ENCODE measurements at places on chromosomes 2 and 18.

- DNase-seq = no peak
These were observed 30.2 kb downstream of the NYAP2 start for GRCh38 chr2:225429717-225430116.

GRCh38 chr2:101706819-101707177 lies 9.3 kb downstream of the MAP4K4 start:
- no peak for DNase-seq

DNA sequence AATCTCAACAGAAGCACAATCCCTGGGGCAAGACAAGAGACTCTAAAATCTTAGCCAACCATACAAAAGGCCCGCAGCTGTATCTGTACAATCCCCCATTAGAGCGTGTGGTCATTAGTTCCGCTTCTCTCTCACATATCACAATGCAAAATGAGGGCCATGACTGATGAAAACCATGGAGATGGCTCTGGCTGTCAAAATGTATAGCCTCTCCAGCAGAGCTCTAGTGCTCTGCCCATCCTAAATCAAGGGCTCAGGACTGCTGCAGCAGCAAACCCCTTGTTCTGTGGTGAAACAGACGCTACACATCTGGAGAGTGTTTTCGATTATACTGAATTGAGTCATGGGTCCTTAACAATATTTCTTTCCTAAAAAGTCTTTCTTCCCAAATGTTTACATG lies 221.0 kb downstream of the PID1 start:
- DNase-seq = no peak

DNA sequence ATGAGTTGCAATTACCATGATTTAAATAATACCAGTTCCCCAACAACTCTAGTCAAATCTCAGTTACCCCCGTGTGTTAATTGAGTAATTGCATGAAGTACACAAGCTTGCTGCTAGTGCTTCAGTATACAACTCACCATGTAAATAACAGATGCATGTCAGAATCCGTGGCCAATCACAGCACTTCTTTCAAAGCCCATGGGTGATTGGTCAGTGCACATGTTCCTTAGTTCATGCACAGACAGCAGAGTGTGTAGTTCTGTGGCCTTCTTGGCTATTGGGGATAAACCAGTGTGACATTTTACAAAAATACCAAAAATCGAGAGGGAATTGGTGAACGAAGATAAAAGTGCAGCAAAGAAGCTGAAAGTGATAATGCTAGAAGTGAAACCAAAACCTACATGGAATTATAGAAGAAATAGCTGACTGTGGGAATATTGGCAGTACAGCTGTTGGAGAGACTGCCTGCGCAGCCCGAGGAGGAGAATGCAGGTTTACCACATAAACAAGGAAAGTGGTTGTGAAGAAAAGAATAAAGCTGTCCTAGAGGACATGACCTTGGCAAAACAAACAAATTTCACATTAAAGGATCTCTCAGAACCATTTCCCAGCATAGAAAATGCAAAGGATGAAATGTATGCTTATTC lies 59.4 kb downstream of the NEDD4L start:
- no peak for DNase-seq

DNA sequence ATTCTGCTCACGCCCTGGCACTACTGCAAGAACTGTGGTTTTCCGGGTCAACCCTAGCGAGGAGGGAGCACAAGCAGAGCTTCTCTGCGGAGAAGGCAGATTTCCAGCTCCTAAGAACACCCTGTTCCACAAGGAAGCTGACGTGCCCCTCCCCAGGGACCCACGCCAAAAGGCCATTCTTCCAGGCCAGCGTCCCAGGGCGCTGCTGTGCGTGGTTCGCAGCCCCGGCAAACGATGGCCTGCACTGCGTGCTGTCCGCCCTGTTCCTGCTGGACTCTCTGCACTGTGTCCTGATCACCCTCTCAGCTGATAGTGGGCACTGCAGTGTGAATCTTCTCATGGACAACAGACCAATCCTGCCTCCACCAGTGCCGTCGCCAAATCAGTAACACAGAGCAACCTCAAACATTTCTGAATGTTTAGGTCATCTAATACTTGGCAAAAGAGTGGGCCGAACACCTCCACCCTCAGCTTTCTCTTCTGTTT lies 49.1 kb downstream of the ADI1 start:
- no peak for DNase-seq

DNA sequence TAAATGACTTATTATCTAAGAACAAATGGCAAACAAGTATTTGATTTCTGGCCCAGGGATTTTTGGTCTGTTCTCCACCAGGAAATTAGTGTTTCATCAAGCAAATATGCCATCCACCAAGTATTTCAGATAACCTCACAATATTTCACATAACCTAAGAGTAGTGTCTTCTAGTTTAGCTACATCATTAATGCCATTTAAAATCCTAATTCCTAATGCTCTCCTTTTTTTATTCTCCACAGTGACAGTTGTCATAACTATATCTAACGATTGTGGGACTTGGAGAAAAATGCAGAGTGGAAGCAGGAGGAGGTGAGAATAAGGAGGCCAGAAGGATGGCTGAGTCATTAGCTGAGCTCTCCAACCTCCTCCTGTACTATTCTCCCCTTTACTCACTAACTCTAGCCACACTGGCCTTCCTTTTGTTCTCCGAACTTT lies 58.5 kb upstream of the CTLA4 start:
- DNase-seq = no peak

DNA sequence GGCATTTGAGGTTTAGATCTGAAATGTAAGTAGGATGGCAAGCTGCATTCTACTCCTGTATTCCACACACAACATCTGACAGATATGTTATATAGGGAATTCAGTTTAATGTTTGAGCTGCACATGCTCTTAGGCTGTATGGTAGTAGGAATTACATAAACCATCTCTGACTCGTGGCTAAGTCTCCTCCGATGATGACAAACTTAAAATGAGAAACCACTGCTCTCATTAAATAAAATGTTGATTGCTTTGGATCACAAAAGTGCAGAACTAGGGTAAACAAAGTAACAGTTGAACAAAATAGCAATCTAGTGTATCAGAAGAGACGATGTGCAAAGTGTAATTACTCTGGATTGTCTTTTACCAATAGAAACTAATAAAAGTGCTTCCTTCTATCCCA lies 50.1 kb upstream of the WDR75 start:
- DNase-seq = no peak

DNA sequence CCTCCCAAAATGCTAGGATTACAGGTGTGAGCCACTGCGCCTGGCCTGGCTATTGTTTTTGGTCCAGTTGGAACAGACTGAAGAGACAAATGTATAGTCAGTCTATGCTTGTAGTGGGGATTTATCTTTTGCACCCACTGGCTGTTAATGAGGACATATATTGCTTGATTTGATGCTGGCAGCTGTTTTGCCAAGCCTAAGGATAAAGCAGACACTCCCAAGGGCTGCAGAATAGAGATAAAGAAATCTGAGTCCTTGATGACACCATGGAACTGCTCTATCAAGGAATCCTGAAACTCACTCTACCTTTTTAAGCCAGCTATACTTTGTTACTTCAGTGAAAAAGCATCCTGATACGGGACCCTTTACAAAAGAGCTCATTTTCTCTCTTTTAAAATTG lies 43.1 kb upstream of the ENOSF1 start:
- no peak for DNase-seq

DNA sequence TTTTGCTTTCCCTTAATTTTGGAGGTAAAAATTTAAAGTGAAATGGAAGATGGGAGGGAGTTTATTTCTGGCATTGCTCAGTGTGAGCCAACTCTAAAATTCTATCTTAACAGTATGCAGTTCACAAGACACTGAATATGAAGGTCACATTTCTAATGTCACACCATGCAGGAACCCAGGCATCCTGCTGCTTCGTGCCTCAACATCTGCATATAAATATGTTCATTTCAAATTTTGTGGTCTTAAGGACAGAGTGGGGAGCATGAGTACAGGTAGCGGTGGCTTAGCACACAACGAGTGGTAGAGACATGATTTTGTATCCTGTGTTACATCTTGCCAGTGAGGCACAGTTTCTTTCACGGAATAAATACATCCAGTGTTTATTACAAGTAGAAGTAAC lies 102.4 kb downstream of the ARL4C start:
- DNase-seq = no peak

DNA sequence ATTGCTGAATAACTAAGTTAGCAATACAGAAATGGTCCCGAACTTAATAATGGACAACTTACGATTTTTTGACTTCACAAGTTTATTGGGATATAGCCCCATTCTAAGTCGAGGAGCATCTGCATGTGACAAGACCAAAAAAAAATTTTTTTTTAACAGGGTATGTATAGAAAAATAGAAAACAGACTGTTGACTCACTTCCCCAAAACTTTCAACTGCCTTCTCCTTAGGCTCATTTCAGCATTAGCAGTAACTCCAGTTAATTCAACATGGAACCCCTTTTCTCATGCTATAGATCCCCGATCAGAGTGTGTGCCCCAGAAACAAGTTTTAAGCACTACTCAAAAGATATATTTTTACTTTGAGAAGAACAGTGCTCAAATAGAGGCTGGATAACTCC lies 5.4 kb downstream of the CD302 start:
- DNase-seq = no peak

GRCh38 chr2:31065356-31065755 lies 72.9 kb downstream of the GALNT14 start:
- no peak for DNase-seq

DNA sequence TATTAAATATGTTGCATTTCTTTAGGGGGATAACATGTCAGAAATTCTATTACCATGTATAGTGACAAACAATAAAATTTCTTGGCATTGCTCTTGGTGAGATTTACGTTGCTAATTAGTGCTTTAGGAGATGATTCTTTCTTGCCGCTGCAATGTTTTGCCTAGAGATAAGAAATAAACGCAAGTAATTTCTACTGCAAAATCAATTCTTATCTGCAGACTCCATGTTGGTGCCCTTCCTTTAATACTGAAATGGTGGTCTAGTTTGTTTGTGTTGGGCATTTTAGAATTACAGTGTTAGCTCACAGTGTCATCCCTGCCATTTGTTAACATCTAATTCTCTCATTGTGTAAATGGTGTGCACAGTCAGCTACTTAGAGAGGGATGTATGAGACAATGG lies 34.6 kb downstream of the ASXL3 start:
- DNase-seq = no peak

GRCh38 chr2:86372641-86373502 lies 35.4 kb upstream of the REEP1 start:
- peak; percentile 18 for DNase-seq

DNA sequence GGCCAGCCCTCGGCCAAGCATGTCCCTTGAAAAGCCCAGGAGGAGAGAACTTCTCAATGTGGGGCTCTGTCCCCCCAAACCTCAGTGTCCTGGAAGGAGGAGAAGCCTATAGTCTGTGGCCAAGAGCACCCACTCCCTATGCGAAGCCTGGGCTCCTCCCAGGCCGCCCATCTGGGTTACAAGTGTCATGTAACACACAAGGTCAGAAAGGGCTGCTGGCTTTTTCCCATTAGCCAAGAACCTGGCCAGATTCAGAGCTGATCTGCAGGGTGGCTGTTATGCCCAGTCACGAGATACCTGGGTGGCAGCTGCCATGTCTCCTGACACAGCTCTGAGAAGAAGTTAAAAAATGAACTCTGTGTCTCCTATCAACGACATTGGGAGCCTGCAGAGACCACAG lies 170.7 kb downstream of the TNS1 start:
- no peak for DNase-seq

- no peak for DNase-seq
These were observed 100.2 kb downstream of the SH3RF3 start for GRCh38 chr2:109229094-109229675.

- DNase-seq = no peak
These were observed 17.2 kb upstream of the HK2 start for GRCh38 chr2:74816540-74817303.

- DNase-seq = no peak
These were observed 39.4 kb upstream of the NCKAP5 start for GRCh38 chr2:133607679-133608078.

DNA sequence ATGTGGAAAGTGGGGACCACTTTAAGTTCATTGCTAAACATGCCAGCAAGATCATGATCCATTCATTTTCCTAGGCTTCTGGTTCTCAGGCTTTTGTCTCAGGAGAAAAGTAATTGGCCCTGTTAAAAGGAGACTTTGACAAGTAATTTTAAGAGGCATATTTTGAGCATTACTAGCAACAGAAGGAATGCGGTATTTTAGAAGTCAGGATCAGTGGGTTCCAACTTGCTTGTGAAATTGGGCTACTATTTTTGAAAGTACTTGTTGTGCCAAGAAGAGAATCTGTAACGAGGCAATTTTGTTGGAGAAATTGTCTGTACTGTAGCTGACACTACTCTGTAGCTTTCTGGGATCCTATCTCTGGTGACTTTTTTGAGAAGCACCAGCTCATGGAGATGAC lies 59.4 kb downstream of the CERS6 start:
- DNase-seq = no peak

DNA sequence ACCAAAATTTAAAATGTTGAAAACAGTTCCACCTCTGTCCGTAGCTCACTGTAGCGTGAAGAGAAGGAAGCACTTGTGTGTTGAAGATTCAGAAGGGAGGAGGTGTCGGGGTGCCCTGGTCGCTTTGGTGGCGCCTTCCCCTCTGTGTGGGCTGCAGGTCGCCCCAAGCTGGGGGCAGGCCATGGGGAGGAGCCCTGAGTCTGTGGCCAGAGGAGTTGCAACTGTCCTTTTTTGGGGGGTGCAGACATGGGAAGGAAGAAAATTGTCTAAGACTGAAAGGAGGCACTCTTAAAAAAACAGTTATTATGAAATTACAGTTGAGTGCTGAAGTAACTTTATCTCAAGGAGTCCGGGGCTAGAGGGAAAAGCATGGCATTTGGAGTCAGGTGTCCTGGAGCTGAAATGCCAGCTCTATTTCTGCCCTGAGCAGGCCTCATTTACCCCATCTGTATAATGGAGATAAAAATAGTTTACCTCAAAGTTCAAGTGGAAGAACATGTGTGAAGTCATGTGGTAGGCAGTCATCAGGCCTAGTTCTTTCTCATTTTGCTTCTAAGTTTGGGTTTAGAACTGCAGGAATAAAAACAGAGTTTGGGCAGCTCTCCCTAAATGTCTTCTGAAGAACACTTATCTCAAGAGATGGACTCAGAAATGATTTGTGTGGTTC lies 82.1 kb downstream of the RNF144A start:
- no peak for DNase-seq

DNA sequence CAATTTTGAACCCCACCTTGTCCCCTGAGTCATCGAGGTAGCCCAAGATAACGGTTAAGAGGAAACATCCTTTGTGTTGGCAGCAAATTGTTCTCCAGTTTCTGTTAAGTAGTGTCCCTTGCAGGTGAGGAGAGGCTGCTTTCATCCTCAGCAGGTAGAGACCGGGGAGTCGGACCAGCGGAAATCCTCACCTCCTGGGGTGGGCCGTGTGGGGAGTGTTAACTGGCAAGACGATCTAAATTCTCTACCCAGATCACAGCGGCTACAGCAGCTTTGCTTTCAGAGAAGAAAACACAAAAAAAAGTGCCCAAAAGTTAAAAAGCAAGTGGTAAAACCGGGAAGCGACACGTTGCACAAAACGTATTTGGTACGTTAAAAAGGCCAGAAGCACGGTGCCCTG lies 63.2 kb downstream of the ADI1 start:
- DNase-seq = no peak
